Activated naive CD8-positive, alpha-beta T cell treated with anti-CD3 and anti-CD28 coated beads, Interleukin-2, amount 50 U/mL, for 16 hours (primary cell): ENCODE measurements at places on chromosomes 16 and 17.

DNA sequence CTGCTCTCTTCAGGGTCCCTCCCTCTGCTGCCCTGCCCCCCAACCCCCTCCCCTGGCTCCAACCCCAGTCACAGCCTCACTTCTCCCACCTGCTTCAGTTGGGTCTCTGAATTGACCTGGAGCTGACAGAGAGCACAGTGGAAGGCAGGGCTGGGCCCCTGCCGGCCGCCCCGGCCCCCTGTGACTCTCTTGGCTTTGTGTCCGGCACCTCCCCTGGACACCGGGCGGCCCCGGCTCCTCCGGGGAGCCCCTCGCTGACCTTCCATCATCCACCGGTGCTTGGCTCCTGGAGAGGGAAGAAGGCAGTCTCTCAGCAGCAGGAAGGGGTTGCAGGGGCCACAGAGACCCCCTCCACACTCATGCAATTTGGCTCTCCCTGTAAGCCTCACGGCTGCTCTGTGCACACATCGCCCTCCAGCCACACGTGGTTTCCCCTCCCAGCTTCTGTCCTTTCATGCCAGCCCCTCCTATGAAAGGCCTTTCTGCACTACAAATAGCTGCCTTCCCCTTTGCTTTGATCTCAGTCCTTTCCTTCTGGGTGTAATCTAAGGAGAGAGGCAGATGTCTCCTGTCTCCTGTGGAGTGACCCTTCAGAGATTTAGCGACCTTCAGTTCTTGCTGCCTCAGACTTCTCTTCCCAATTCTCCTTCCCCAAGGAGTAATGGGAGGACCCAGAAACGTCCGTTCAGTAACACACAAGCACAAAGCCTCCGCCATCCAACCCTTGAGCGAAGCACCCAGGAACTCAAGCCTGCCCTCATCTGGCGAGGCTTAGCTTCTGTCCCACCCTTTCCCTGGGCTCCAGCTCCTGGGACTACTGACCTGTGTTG, 8.3 kb downstream of the NKIRAS2 start:
- no peak for DNase-seq

DNA sequence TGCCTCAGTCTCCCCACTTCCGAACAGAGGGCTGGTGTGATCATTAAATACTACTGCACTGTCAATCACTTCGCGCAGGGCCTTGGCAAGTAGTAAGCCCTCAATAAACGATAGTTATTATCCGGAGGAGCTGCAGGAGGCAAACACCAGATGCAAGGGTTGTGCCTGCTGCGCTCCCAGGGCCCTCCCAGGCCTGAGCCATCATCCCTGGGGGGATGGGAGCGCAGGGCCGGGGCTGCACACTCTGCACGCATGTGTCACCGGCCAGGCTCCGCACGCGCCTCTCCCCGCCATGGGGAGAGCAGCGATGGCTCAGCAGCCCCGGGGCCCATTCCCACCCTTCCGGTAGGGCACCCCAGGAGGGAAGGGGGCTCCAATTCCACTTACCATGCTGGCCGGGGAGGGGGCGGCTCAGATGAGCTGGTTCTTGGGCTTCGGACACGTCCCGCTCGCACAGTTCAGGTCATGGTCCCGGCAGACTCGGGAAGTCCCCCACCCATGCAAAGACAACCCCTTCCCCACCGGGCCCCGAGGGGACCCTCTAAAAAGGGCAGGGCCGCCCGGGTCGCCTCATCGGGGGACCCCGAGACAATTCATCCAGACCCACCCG, 681 bp downstream of the XPO6 start:
- DNase-seq, result peak; percentile 50

DNA sequence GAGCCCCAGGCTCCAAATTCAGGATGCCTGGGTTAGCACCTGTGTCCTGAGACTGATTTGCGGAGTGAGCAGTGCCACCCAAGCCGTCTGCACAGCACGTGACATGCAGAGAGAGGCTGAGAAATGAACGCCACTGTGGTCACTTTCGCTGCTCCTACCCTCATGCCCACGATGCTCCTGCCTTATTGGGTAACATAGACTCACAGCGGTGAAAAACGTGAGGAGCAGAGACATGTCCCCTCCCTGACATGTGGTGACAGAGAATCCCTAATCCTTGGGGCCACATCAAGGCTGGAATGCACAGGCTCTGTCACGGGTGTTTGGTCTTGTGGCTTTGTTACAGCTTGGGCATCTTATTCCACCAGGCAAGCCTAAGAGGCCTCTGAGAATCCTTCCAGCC, 52.1 kb upstream of the CACNG5 start:
- no peak for DNase-seq

GRCh38 chr17:42275527-42276358, 448 bp downstream of the STAT5B start:
- no peak for DNase-seq

DNA sequence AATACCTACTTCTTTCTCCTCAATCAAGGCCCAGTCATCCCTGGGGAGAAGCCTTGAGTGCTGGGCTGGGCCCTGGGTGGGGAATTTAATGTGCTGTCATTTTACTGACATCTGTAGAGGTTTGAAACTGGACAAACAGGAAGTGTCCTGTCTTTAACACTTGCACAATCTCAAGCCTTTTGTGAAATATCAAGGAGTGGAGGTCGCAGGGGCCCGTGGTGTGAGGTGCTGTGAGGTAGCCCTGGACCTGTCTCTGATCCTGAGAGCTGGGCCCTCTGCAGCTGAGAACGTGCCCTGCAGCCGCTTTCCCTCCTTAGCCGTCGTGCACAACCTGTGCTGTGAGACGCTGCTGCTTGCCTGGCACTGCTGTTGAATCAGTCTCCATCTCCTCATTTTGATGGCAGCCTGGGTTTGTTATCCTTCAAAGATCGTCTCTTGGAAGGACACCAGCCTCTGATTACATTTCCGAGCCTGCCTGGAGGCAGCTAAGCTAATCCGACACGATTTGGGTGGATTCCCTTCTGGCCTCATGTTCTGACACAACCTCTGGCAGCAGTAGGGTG, 29.9 kb downstream of the SMARCE1 start:
- DNase-seq, result no peak

DNA sequence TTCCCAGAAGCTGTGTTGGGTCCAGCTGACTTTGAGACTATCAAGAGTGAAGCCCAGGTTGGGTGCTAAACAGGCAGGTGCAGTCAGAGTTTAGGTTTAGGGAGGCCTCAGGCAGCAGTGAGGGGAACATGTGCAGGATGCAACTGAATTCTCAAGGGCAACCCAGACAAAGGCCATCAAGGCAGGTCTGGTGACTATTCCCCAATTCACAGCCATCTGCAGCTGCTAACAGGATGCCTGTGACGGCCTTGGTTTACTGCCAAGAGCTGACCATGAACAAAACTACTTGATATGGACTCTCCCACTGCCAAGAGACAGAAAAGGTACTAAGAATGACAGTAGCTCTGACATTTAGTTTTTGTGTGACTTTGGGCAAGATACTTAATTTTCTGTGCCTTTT, 45.2 kb upstream of the BCAR1 start:
- no peak for DNase-seq

- DNase-seq, result no peak
These were observed 271.3 kb upstream of the N4BP1 start for GRCh38 chr16:48881272-48881671.

- DNase-seq, result no peak
These were observed 51.7 kb downstream of the GAN start for GRCh38 chr16:81366316-81366932.

GRCh38 chr17:59890720-59891119, 2.0 kb downstream of the TUBD1 start:
- DNase-seq, result no peak

GRCh38 chr17:4938069-4938491, 1.8 kb downstream of the SLC25A11 start:
- no peak for DNase-seq

DNA sequence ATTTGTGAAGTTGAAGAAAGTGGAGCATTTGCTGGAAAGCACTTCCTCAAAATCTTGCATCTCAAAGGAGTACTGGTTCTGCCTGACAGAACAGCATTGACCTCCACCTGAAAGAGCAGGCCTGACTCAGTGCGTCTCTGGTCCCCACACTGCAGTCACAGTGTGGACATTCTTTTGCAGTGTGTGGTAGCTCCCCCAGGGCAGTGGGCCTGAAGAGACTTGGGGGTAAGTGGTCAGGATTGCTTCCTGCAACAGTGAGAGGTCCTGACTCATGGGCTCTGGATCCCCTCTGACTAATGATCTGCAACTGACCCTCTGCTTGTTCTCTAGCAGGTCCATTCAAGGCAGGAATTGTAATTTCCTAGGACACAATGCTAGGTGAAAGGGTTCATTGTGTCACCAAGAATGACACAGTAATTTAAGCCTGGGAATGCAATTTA, 204.9 kb upstream of the KCNJ16 start:
- DNase-seq, result no peak

- DNase-seq, result no peak
These were observed 47.1 kb upstream of the MYOCD start for GRCh38 chr17:12618557-12618956.

GRCh38 chr16:54816471-54816870, 114.2 kb upstream of the IRX5 start:
- DNase-seq, result no peak

DNA sequence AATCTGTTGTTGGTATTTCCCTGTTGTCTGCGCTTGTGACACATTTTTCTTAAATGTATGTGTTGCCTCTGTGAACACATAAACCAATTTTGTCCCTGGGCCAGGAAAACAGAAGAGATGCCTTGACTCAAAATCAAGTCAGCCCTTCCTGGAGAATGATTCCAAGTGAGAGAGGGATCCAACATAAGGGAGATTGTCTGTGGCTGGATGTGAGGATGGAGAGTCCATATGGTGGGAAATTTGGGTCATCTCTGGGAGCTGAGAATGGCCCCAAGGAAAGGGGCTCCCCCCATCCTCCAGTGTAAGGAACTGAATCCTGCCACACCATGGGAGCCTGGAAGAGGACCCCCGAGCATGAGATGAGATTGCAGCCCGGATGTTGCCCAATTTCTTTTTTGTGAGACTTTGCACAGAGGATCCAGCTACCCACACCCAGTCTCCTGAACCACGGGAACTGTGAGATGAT, 13.5 kb downstream of the CRYM start:
- no peak for DNase-seq

- DNase-seq, result no peak
These were observed 53.7 kb downstream of the MAP2K6 start for GRCh38 chr17:69468207-69468606.

DNA sequence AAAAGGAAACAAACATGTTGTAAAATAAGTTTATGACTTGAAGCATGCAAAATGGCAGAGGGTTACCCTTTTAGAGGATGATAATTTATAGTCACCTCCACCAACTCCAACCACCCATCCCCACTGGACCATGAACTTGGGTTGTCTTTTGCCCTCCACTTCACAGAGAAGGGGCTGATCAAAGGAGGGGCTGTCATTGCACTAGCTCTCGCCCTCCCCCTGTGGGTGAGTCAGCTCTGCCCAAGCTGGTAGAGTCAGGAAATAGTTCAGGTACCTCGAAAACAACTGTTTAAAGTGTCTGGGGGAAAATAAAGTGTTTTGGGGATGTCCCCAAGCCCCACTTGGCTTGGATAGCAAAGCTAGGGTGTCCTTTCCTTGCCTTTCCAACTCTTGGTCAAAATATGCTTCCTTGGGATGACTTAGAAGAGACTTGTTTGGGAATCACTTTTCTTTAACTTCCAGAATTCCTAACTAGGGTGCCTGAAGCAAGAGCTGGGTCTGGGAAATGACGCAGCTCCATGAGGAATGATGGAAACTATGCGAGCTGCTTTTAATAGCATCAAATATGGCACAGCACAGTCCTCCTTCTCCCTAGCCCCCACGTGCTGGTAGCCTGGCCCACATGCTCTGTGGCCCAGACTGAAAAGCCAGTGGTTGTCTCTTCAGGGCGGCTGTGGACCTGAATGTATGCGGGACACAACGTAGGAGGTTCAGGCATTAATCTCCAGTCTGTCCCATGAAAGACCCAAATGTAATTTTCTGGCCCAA, 40.7 kb downstream of the TBX4 start:
- DNase-seq, result no peak

DNA sequence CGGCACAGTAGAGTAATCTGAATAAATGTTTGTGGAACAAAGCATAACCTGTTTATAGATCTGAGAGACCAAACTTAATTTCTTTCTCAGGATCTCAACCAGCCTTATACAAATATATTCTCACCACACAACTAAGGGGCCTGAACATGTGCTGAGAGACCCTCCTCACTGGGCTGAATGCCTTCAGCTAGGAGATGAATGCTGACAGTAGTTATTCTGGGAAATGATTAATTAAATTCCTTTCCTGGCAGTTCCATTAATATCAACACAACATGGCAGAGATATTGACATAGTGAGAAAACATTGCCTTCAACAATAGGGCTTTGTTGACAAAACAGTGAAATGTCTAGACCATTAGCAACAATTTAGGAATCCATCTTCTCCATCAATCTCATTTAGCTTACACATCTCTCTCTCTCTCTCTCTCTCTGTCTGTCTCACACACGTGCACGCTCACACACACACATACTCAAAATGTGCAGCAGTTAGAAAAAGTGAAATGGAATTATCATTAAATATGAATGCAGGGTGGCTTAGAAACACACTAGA, 780.8 kb upstream of the CDH8 start:
- no peak for DNase-seq

DNA sequence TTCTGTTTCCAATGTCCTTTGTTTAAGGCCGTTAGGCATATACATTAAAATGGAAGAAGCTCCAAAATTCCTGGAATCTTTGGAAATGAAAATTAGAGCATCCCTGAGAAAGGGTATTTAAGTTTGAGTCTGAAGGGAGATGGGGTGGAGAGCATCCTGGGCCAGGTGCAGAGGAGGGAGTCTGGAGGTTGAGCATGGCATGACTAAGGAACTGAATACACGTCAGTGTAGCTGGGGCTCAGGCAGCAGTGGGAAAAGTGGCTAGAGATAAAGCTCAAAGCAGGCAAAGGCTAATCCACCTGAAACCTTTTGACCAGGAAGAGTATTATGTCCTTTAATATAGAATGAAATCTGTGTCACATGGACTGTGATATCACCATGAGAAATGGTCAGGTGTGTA, 669.0 kb upstream of the RBFOX1 start:
- DNase-seq, result no peak

DNA sequence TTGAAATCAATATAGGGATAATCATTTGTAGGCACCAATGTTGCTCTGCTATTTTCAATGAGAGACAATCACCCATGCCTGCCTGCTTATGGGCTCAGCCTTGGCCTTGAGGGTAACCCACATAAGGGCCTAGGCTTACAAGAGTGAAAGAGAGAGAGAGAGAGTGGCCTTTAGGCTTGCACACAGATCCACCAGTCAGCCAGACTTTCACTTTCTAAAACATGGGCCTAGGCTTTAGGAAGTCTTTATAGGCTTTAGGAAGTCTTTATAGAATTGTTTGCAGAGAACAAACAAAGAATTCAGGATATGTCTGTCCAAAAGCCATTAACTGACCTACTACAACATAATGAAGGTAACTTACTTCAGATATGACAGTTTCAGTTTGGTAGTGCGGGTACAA, 3.4 kb downstream of the ABCA9 start:
- DNase-seq, result no peak

GRCh38 chr17:7034955-7035590, 742 bp upstream of the SLC16A13 start:
- no peak for DNase-seq
